ENCODE measurements at places on chromosomes 5 and 9.

DNA sequence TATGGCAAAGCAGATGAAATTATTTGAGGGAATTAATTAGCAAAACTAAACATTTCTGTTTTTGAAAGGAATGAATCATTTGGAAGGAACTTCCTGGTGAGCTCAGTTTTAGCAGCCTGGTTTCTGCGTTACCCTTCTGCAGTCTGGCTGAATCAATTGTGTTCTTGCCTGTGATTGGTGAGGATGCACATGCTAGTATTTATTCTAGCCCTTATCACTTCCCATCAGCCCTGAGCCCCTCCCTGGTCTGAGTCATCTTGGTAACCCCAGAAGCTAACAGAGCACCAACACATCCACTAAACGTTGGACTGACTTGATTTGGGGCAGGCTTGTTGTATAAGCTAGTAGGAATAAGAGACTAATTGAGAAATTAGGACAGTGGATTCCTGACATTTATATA is 6.6 kb downstream of the TJP2 start:
- DNase-seq, result peak; percentile 96

DNA sequence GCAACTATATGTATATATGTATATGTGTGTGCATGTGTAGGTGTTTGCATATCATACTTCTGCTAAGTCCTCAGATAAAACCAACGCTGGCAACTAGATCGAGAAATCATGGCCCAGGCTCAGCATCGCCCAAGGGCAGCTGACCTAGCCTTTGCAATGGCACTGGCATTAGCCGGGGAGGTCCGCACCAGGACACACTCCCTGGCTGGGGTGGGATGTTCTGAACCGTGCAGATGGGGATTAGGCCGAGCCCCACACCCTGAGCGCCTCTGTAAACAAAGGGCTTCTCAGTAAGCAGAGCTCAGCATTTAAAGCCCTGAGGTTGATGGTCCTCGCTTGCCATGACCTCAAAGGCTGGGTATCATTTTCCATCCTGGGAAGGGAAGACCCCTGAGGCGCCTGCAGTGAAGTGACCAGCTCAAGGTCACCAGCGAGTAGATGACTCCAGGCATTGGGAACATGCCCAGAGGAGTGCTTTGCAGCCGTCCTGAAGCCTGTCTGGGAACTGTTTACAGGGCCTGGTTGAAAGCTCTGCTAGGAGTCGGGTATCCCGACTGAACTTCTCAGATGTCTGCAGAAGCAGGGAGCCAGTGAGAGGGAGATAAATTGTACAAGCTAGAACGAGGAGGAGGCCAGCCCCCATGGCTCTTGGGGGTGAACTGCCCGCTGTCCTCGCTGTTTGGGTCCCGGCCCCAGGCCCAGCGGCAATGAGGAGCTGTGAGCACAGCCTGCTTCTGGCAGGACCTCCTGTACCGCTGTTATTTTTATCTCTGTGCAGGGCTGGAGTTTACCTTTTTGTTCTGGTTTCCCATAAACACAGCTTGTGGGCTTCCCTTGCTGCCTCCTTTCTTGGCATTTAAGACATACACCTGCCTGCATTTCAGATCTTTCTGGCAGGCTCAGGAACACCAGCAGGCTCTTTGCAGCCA is 18.4 kb downstream of the GADD45G start:
- no peak for DNase-seq

DNA sequence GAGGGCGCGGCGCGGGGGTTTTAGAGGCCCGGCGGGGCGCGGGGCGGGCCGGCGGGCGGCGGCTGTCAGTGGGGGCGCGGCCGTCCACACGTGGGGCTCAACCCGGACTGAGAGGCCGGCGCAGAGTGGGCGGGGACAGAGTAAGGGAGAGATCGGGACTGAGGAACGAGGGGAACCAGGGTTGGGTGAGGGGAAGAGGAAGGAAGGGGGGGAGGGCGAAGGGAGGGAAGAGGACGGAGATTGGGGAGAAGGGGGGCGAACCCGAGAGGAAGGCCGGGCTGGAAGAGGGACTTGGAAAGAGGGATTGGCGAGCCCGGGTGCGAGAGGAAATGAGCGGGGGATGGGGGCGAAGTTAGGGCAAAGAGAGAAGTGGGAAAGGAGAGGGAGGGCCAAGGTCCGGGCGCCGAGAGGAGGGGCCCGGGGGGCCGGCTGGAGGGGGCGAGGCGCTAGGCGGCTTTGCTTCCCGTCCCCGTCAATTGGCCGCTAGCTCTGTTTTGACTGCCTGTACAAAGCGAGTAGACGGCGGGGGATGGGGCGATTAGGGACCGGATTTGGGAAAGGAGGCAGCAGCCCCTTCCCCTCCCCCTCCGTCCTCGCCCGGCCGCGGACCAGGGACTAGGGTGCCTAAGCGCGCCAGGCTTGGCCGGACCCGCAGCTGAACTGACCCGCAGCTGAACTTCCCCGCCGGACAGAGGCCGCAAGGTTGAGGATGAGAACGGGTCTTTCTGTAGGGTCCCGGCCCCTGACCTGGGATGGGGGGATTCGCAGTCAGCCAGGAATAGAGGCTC is 399 bp upstream of the FBN2 start:
- peak; percentile 78 for DNase-seq

GRCh38 chr5:27652505-27652904 is 614.1 kb upstream of the CDH9 start:
- no peak for DNase-seq

- DNase-seq, result peak; percentile 26
Observed at GRCh38 chr9:21902136-21902535, 92.1 kb downstream of the CDKN2A start.

GRCh38 chr9:76883341-76883855 is 22.5 kb downstream of the PRUNE2 start:
- DNase-seq, result no peak

GRCh38 chr5:151903243-151903653 is 21.4 kb downstream of the GLRA1 start:
- no peak for DNase-seq

GRCh38 chr9:135663451-135663770 is 302 bp downstream of the LCN9 start:
- no peak for DNase-seq

DNA sequence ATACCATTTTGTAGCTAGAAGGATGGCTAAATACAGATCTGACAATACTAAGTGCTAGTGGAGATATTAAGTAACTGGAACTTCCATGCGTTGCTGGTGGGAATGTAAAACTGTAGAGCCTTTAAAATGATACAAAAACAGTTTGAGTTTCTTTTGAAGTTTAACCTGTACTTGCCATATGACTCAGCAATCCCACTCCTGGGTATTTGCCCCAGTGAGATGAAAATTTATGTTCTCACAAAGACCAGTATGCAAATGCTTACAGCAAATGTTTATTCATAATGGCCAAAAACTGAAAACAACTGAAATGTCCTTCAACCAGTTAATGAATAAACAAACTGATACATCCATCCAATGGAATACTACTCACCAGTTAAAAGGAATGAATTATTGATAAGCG is 137.3 kb downstream of the SLC12A2 start:
- no peak for DNase-seq

DNA sequence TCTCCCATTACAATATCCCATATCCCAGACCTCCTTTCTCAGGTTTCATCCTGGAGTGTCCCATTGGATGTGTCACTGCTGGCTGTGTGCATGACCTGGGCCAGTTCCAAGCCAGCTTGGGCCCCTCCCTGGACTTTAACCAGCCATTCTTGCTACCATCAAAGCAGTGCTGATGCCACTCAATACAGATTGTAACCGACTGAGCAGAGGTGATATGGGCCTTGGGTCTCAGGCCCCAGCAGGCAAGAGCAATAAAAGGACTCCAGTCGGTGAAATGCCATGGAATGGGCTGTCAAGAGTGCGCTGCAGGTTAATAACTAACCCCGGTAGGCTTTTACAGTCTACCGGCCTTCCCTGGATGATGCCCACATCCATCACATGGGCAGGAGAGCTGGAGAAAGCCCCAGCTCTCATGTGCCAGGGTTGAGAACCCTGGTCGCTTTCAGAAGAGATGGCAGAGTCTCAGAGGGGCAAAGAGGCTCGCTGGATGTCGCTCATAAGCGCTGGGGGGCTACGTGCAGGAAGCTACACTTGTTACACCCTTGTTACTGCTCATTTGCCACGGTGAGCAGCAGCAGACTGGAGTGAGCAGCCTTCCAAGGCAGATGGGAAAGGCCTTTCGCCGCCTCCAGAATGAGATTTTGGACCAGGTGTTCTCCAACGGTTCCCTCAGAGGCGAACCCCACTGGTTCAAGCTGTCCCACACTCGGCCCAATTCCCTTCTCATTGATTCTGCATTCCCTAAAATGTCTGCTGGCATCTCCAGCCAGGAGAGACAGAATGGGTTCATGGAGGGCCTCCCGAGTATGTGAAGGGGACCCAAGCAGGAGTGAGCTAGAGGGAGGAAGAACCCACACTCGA is 13.2 kb downstream of the EPB41L4B start:
- no peak for DNase-seq

- DNase-seq, result no peak
Observed at GRCh38 chr5:147332658-147333057, 97.8 kb downstream of the STK32A start.

DNA sequence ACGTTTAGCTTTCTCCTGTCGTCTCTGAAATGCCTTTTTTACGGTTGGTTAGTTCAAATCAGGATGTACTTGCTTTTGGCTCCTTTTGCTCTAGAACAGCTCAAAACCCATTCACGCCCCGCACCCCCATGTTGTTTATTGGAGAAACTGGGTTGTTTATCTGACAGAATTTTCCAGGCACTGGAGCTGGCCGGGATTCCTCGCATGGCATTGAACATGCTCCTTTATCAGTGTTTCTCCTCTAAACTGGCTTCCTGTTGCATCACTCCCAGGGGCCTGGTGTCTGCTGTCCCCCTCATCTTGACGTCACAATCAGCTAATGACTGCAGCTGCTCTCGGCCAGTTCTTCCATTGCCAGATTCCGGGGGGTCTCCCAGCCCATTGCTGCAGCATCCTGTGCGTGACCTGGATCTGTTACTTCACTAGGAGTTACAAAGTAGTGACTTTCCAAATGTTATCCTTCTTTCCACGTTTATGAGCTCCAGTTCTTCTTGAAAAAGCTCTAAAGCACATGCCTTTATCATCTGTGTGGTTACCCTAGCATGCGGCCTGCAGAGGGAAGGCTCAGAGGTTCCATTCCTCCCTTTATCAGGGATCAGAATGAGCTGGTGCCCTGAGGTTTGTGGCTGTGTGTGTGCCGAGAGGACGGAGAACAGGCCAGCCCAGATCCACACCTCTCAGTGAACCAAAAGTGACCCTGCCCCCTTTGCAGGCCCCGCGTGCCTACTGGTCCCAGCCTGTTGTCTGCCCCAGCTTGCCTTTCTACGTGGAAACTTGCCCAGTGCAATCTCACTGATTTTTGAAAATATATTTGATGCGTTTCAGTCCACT is 27.5 kb downstream of the FAM163B start:
- no peak for DNase-seq

DNA sequence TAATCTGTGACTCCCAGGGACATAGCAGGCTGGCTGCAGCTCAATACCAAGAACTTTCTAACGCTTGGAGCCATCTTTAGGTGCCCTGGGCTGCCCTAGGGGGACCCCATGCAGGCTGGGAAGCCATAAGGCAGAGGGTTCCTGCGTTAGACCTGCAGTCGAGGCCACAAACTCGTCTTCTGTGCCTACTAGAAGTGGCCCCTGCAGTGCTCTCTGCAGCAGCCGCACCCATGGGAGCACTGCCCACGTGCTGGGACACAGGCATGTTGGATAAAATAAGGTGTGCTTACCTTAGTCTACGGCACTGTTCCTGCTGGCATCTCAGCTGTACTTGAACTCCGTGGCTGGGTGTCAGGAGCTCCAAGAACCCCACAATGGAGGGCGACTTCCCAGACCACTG is 9.4 kb downstream of the TOR1B start:
- DNase-seq, result no peak

DNA sequence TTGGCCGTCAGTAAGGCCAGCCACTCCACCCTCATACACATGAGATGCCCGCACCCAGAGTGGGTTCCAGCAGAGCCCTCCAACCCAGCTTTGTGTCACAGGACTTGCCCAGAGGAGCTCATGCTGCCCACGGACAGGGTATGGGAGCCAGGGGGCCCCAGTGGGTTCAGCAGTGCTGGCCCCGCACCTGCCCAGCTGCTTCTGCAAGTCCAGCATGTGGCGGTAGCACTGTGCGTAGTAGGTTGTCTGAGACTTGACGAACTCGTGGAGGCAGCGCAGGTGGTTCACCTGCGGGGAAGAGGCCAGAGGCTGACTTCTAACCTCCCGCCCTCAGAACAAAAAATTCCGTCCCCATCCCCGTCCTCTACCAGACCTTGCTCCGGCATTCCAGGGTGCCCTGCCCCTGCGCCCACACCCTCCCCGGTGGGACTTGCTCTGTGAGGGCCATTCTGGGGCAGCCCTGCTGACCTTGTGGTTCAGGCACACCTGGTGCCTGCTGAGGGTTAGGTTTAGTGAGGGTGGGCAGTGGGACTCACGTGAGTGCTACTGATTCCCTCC is 18.5 kb downstream of the SH3GLB2 start:
- DNase-seq, result no peak

- no peak for DNase-seq
Observed at GRCh38 chr5:115623658-115624057, 2.2 kb downstream of the TMED7 start.
